Stimulated activated CD8-positive, alpha-beta memory T cell treated with anti-CD3 and anti-CD28 coated beads, Interleukin-7, amount 100 ng/mL, for 24 hours (primary cell): ENCODE measurements at places on chromosomes 12 and 14.

GRCh38 chr14:29668201-29668600 is 259.4 kb downstream of the PRKD1 start:
- no peak for DNase-seq

DNA sequence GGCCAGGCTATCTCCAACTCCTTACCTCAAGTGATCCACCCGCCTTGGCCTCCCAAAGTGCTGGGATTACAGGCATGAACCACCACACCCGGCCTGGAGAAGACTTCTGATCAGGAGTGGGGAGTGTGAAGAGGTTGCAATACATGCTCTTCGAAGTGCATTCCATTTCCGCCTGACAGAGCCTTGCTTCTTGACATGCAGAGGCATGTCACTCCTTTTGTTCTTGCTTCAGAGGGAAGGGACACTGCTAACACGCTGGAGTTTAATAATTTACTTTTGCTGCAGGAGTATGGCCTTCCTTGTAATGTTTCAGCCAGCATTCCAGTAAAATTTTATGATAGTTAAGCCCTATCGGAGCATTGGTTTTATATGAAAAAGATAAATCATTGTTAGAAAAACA is 74.9 kb downstream of the SLC25A47 start:
- no peak for DNase-seq

DNA sequence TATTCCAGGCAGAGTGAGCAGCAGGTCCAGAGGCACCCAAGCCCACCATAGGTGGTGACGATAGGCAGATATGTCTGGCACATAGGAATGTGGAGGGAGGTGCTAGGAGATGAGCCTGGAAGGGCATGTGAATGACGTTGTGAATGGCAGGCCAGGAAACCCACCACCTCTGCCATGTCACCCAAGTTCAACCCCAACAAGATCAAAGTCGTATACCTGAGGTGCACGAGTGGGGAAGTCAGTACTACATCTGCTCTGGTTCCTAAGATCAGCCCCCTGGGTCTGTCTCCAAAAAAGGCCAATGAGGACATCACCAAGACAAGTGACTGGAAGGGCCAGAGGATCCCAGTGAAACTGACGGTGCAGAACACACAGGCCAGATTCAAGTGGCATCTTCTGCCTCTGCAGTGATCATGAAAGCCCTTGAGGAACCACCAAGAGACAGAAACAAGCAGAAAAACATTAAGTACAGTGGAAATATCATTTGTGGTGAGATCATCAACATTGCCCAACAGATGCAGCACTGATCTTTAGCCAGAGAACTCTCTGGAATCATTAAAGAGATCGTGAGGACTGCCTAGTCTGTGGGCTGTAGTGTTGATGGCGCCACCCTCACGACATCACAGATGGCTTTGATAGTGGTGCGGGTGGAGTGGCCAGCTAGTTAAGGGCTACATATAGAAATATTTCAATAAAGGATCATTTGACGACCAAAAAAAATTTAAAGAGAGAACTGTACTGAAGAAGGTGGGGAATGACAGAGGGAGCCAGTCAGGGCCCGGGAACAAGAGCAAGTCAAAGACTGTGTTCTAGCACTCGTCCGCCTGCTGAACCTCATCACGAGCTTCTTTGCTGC is 99.7 kb downstream of the ZFP36L1 start:
- DNase-seq, result no peak

DNA sequence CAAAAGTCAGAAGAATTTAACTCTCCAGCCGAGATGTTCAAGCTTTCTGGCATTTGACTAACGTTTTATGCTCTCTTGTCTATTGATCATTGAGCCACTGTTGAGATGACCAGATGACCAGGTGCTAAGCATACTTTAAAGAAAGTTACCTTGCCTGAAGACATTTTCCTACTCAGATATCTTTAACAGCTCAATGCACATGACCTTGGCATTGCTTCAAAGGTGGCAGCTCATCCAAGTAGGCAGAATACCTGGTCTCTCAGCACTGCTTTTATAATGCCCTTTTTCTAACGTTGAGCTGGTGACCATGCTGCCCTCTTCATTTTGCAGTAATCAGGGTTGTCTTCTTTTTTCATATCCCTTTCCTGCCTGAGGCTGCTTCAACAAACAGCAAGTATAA is 358.1 kb downstream of the RAD51B start:
- DNase-seq, result no peak

- DNase-seq, result no peak
Observed at GRCh38 chr14:101945171-101945570, 19.2 kb upstream of the DYNC1H1 start.

DNA sequence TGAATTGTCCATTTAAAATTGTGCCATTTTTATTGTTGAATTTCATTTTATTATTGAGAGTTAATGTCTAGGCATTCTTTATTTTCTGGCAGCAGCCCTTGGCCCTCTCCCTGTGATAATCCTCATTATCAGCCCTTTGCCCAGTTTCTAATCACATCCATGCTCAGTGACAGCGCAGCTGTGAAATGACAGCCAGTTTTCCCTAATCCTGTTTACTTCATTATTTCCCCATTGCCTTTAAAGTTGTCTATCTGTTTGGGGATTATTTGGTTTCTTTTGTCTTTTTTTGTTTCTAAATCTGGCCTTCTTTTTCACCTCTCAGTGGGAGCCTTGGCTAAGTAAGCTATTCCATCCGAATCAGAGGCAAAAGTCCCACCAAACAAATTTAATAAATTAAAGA is 476.9 kb downstream of the SLC6A15 start:
- no peak for DNase-seq

DNA sequence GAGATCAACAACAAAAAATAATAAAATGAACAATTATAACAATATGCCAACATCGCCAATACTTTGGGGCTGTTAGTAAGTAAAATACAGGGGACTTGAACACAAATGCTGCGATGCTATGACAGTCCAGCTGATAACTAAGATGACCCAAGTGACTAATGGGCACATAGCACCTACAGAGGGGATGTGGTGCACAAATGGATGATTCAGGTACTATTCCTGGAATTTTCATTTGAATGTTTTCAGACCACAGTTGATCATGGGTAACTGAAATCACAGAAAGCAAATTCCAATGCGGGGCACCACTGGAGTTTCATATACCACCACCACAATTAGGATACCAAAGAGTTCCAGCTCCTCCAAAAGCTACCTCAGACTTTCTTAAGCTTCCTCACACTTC is 82.9 kb downstream of the RCOR1 start:
- no peak for DNase-seq

- no peak for DNase-seq
Observed at GRCh38 chr14:23610815-23611289, 25.3 kb upstream of the DHRS2 start.

- DNase-seq, result no peak
Observed at GRCh38 chr14:104577426-104577825, 2.1 kb upstream of the C14orf180 start.

- DNase-seq, result no peak
Observed at GRCh38 chr14:104464907-104465306, 114.7 kb upstream of the C14orf180 start.

DNA sequence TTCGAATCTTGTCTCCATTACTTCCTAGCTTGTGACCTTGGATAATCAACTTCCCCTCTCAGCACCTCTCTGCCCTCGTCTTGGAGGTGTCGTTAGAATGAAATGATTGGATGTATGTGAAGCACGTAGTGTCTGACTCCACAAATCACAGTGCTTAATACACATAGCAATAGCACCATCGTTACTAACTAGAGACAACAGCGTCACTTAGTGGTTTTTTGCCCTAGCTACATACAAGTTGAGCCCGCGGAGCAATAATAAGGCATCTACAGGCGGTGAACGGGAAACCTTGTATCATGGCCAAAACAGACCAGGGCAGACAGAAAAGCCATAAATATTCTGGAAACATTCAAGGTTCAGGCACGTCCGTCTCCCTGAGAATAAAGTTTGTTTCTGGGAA is 154.9 kb downstream of the ASCL4 start:
- DNase-seq, result no peak

DNA sequence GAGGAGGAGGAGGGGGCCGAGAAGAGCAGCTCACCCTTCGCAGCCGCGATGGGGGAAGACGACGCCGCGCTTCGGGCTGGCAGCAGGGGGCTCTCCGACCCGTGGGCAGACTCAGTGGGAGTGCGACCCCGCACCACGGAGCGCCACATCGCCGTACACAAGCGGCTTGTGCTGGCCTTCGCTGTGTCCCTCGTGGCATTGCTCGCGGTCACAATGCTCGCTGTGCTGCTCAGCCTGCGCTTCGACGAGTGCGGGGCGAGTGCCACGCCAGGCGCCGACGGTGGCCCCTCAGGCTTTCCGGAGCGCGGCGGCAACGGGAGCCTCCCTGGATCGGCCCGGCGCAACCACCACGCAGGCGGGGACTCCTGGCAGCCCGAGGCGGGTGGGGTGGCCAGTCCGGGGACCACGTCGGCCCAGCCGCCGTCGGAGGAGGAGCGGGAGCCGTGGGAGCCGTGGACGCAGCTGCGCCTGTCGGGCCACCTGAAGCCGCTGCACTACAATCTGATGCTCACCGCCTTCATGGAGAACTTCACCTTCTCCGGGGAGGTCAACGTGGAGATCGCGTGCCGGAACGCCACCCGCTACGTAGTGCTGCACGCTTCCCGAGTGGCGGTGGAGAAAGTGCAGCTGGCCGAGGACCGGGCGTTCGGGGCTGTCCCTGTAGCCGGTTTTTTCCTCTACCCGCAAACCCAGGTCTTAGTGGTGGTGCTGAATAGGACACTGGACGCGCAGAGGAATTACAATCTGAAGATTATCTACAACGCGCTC is 745 bp downstream of the TRHDE start:
- DNase-seq, result no peak

- no peak for DNase-seq
Observed at GRCh38 chr12:69438539-69438938, 31.6 kb upstream of the FRS2 start.

GRCh38 chr14:71687166-71687831 is 244.9 kb upstream of the RGS6 start:
- DNase-seq, result no peak

- DNase-seq, result no peak
Observed at GRCh38 chr12:16407346-16407745, 59.9 kb downstream of the MGST1 start.

- no peak for DNase-seq
Observed at GRCh38 chr12:50633955-50634354, 129.2 kb downstream of the DIP2B start.

- no peak for DNase-seq
Observed at GRCh38 chr12:104570174-104570907, 113.6 kb downstream of the CHST11 start.

DNA sequence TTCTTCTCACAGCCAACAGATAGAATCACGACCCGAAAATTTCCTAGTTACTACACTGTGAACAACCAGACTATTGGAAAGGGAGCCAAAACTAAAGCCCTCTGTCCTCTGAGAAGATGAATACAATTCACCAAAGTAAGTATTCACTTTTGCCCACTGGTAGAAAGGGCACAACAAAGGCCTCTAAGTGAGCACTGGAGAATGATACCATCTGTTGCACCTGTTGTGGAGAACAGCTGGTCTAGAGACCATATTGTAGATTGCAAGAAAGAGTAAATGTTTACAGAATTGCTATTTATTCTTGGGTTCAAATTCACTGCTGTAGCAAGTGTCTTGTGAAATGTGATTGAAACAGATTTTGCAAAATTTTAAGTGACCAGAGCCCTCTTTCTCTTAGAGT is 46.9 kb upstream of the ANO6 start:
- no peak for DNase-seq

GRCh38 chr14:64115401-64115800 is 178.8 kb downstream of the ESR2 start:
- DNase-seq, result no peak

DNA sequence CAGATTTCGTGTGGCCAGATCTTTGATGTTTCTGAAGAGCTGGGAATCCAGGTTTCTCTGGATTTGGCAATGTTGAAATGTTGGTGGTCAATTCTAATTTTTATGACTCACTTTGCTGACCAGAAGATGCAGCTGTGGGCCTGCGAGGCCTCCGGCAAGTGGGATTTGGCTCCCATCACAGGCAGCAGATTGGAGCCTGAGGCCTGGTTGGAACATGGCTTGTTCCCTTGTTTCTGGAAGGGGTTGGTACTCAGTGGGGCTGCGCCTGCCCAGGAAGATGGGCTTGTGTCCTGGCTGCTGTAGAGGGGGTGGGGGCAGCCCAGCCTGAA is 23.1 kb downstream of the FBRSL1 start:
- DNase-seq, result no peak

GRCh38 chr12:3647504-3647903 is 105.4 kb downstream of the CRACR2A start:
- DNase-seq, result no peak

DNA sequence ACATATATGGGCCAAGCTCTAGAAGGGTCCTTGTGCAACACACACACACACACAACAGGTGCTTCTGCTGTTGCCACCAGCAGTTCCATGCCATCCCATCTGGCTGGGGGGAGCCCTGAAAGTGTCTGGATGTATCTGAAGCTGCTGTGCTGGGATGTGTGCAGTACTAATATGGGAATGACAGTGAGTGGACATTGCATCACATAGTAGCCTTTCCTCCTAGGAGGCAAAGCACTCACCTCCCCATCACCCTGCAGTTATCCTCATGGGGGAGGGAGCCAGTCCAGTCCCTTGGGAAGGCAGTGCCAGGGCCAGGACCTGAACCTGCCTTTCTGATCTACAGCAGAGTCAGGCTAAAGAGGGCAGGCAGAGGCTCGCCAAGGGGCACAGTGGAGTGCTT is 208.9 kb downstream of the CACNA1C start:
- no peak for DNase-seq

DNA sequence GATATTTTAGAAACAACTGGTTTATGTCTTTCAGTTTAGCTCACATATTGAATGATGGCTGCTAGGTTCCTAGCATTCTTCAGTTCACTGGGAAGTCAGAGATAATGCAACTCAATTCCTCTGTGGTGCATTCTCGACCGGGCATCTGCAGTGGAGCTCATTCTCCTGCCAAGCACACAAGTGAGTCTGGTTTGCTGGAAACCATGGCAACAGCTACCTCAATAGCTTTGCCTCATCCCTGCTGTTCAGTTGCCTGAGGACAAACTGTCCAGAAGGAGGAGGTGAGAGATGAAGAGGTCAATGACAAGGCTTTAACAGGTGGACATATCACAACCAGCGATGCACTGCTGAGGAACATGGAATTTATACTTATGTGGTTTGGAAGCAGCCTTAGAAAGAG is 816.9 kb downstream of the AACS start:
- DNase-seq, result no peak
